ENCODE measurements at places on chromosomes 12 and 14. TPM values are rescaled to one million over a fixed set of nuclear protein-coding genes. Genes with fewer than 3 reads are reported as not detected.

CLEC12A gene
- total RNA-seq: 0.30 TPM

SDR9C7 gene
- total RNA-seq: 0.27 TPM

BMP4 gene
- total RNA-seq: 6.9 TPM

GRCh38 chr14:22479776-22480464, 109.1 kb downstream of the DAD1 start:
- no peak for DNase-seq

GRCh38 chr14:30803185-30803584, 71.2 kb upstream of the COCH start:
- DNase-seq: no peak

DIO2 gene
- 32.0 TPM for total RNA-seq

FKBP3 gene
- 81.4 TPM for total RNA-seq

GRCh38 chr14:77133720-77134338, 7.8 kb downstream of the ZDHHC22 start:
- DNase-seq: no peak

SRRM4 gene
- 0.59 TPM for total RNA-seq

DNAI7 gene
- 0.38 TPM for total RNA-seq

DNA sequence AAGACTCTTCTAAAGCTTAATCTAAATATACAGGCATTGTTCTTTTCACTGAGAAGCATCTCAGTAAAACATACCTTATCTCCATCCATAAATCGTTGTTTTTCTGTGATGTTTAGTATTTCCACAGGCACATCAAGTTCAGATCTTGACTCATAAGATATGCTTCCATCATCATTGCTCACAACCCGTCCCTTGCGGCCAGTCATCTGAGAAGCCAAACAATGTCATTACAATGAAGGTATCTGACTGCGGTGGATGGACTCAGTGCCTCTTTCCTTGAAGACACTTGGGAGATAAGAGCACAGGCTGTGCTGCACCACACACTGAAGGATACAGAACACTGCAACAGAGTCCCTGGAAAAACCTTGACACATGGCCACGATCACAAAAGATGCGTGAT, 44.8 kb downstream of the SBNO1 start:
- DNase-seq: no peak

TMEM117 gene
- 7.5 TPM for total RNA-seq

EIF2B2 gene
- total RNA-seq: 36.4 TPM

DNA sequence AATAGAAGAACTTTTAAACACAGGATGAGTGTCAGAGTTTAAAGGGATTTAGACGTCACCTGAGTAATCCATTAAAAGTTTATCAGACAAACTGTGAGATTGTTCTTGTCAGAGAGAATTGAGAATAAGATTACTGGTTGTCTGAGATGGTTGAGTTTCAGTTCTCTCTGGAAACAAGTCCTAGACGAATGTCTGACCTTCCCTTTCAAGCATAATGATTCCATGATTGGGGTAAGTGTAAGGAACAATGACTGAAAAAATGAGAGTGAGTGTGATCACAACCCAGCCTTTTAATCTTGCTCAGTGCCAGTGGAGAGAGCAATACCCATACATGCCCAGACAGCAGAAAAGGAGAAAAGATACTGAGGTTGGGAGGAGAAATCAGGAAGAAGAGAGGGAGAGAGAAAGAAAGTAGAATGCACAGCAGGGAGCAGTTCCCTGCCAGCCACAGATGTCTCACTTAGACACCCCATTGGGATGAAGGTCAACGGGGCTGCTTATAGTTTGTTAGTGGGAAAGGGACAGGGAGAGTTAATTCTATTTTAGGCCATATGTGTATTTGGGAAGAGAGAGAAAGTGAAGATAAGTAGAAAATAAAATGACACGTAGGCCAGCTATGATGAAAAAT, 4.3 kb downstream of the GRIP1 start:
- DNase-seq: no peak

- DNase-seq: peak; percentile 76
These were observed 28.2 kb downstream of the WBP11 start for GRCh38 chr12:14774906-14775635.

RNF212B gene
- not detected for total RNA-seq

RAB2B gene
- total RNA-seq: 22.6 TPM

- DNase-seq: no peak
These were observed 201.0 kb downstream of the TMX1 start for GRCh38 chr14:51441001-51441400.

DNA sequence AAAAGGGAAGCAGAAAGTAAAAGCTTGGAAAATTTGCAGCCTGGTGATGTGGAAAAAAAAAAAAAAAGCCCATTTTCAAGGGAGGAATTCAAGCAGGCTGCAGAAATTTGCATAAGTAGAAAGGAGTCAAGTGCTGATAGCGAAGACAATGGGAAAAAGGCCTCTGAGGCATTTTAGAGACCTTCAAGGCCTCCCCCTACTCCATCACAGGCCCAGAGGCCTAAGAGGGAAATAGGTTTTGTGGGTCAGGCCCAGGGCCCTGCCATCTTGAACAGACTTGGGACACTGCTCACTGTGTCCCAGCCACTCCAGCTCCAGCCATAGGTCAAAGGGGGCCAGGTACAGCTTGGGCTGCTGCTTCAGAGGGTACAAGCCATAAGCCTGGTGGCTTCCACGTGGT, 13.8 kb upstream of the PRKD1 start:
- no peak for DNase-seq

EMC9 gene
- 14.6 TPM for total RNA-seq

- no peak for DNase-seq
These were observed 14.6 kb downstream of the MEG3 start for GRCh38 chr14:100840286-100841065.

FUT8 gene
- 12.5 TPM for total RNA-seq

KCNC2 gene
- total RNA-seq: not detected

GRCh38 chr14:61033054-61033453, 52.0 kb downstream of the SLC38A6 start:
- DNase-seq: no peak
